ENCODE measurements at places on chromosomes 12 and 14. TPM values are rescaled to one million over a fixed set of nuclear protein-coding genes. Genes with fewer than 3 reads are reported as not detected.

Gene L2HGDH
- total RNA-seq: 10.2 TPM

Gene SYNDIG1L
- not detected for total RNA-seq

Gene SPATS2
- 40.8 TPM for total RNA-seq

Gene NOP9
- 18.5 TPM for total RNA-seq

Gene ASB2
- total RNA-seq: 3.5 TPM

Gene LAG3
- total RNA-seq: 0.88 TPM
